Common myeloid progenitor, CD34-positive (primary cell): ENCODE measurements at places on chromosomes 2 and 18.

GRCh38 chr2:170339322-170339721 is 161.4 kb downstream of the MYO3B start:
- no peak for DNase-seq

DNA sequence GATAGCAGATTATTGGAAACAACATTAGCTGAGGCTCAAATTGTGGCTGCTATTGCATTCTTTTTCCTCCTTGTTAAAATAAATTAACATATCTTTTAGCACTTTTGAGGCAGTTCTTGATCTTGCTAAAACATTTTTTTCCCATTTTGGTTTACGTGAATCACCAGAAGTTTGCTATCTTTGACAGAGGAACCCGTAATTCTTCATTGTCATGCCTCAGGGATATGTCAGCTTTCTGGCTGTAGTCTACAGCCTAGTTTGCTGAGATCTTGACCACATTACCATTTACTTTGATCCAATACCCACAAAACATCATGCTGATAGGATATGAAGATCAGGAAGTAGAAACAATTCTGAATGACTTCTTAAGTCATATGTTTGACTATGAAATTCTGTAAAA is 25.1 kb upstream of the FANCL start:
- DNase-seq: no peak

DNA sequence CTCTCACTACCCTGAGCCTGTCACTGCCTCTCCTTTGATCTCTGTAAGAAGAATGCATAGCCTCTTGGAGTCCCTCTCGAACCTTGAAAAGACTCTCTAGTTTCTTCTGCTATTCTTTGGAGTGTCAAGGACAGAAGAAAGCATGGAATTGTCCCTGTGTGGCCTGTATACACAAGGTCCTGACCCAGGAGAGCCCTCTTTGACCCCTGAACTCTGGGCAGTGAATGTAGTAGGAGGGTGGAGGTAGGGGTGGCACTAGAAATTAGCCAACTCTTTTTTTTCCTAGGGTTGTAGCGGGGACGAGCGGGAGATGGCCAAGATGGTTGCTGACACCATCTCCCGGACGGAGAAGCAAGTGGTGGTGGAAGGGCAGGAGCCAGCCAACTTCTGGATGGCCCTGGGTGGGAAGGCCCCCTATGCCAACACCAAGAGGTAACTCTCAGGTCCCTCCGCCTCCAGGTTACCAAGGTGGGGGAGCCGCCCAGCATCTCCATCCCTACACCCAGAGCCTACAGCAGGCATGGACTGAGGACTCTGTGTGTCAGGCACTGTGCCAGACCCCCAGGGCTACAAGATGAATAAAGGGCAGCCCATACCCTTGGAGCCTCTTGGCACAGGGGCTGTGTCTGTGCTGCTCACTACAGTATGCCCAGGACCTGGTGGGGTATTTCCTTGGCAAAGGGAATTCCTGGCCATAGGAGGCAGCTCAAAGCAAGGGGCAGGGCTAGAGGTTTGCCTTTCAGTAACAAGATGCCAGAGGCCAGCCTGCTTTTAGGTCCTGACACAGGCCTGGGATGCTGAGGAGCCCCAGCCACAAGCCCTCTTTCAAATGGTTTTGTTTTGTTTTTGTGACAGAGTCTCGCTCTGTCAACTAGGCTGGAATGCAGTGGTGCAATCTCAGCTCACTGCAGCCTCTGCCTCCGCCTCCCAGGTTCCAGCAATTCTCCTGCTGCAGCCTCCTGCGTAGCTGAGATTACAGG is 16.4 kb downstream of the VIL1 start:
- no peak for DNase-seq

DNA sequence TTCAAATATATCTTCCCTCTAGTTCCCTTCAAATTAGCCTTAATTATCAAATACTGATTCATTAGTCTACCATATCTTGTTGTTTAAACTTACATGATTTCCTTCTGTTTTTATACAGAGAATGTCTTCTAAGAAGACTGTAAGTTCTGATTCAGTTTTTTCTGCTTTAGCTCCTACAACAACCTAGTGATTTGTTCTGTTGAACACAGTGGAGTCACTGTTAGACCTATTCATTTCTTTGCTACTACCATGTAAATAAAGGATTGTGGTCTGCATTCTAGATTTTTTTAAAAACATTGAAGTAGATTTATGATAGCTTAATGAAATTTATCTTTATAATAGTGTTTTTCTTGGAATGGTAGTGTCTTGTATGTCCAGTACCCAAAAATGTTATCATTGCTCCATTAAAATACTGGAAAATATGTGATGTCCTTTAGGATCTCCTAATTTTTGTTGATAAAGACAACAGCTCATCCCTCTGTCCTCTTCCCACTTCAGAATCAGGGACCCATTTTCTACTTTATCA is 146.4 kb downstream of the MBD5 start:
- no peak for DNase-seq

DNA sequence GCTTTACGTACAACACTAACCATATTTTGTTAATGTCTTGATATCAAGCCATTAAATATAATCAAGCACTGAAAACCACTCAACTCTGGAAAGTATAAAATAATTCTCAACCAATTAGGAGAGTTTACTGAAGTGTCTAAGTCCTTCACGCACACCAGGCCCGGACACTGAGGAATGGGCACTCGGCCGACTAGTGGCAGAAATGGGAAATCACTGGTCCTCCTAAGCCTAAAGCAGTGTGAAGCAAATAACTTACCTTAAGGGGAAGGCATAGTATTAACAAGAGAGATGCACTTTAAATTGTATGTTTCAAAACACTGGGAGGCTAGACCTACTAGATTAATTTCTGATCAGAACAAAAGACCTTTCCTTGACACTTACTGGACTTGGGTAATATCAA is 45.7 kb downstream of the FAM210A start:
- peak; percentile 39 for DNase-seq

- DNase-seq: peak; percentile 69
Observed at GRCh38 chr2:231104115-231104713, 20.6 kb downstream of the HTR2B start.

DNA sequence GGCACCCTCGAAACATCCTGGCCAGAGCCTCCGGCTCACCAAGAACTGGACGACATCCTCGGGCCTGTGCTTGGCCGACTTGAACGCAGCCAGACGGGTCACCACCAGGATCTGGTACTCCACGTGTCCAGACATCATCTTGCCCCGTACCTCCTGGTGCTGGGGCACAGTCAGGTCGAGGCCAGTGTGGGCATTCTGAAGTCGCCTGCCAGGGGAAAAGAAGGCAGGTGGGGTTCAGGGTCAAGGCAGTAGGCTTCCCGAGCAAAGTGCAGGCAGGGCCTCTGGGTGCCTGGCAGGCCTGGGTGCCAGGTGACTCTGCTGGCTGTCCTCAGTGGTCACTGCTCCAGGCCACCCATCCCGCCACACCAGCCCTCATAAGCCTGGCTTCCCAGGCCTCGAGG is 5.6 kb downstream of the HS1BP3 start:
- no peak for DNase-seq

- DNase-seq: no peak
Observed at GRCh38 chr2:238134393-238134785, 4.1 kb upstream of the KLHL30 start.

GRCh38 chr2:232447091-232447620 is 8.8 kb upstream of the ALPI start:
- no peak for DNase-seq

DNA sequence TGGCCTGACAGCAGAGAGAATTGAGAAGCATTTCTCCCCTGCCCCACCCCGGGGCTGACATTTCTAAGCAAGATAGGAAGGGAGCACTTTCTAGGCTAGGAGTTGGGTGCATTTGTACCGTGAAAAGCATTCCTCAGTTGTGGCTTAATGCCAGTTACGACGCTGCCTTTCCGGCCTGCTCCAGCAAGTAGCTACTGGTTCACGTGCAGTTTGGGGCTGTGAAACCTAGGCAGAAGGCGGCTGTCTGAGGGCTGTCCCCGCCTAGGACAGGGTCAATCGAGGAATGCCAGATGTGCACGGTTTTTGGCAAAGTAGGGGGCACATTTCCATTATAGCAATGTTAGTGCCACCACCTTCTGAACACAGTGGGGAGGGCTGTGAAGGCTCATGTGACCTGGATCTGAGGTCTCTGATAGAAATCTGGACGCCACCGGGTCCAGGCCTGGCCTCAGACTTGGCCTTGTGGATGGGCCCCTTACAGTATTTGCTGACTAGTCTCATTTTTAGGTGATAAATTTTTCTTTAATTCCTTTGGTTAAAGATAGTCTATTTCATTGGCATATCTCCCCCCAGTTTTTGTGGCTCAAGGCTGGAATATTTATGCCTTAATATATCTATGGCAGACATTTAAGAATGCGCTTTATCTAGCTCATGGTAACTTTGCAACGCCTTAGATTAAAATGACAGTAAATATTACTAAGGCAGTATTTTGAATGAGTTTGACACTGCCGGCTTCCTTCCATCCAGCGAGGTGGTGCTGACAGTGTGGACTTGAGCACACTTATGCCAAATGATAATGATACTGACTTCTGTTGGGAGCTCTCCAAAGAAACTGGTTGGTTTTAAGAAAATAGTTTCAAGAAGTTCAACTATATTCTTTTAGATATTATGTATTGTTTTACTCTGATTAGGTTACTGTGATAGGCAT is 78.7 kb downstream of the LPIN1 start:
- DNase-seq: no peak

DNA sequence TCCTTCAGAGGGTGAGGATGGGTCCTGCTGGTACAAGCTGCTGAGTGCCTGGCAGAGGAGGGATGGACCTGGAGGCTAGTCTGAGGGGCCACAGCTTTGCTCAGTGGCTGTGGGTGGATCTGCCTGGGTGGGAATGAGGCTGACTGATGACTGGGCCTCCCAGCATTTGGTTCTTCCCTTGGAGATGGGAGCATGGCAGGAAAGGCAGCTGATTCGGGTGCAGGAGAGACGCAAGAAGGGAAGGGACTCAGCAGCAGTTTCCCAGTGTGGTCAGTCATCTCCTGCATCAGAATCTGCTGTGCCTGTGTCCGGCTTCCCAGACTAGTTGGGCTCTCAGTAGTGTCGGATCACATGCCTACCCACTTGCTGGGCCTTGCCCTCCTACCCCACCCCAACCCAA is 7.3 kb downstream of the WIPF1 start:
- no peak for DNase-seq

- DNase-seq: peak; percentile 43
Observed at GRCh38 chr18:64119916-64120315, 29.0 kb downstream of the LINC00305 start.

DNA sequence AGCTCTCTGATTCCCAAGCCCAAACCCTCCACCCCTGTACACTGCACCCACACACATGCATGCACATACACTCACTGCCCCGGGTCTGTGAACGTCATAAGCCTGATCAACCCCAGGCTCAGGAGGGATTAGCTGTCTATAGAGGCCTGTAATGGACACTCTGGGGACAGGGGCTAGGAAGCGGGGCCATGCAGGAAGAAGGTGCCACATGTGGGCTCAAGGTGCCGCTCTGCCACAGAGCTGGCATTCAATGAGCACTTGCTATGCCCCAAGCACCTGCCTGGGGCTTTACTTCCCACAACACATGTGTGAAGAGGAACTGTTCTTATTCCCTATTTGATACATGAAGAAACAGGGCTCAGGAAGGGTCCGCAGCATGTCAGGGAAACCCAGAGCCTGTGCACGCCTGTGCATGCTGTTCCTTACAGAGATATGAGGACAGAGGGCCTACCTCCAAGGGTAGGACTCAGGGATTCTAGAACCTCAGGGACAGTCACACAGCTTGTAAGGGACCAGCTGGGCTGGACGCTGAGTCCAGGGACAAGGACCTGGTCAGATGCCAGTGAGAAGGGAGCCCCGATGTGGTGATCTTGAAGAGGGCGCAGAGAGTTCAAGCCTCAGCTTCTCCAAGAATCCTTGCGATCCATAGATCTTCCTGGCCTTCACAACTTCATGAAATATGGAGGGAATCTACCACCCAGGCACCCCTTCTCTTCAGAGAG is 5.0 kb downstream of the BIN1 start:
- no peak for DNase-seq

- DNase-seq: no peak
Observed at GRCh38 chr2:39664232-39664887, 1.4 kb upstream of the TMEM178A start.

DNA sequence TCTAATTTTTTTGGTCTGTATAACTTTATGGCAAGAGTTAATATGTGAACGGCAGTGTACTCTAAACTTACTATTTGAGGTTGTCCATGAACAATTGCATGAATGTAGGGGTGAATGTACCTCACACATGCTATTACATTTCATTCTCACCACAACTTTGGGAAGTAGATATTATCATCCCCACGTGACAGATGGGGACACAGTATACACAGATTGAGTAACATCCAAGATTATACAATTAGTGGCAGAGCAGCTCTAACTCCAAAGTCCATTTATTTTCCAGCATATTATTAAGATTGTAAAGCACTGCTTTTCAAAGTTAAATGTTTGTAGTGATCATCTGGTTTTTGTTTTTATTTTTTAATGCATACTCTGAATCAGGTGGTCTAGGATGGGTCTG is 622.1 kb upstream of the ZEB2 start:
- DNase-seq: no peak

DNA sequence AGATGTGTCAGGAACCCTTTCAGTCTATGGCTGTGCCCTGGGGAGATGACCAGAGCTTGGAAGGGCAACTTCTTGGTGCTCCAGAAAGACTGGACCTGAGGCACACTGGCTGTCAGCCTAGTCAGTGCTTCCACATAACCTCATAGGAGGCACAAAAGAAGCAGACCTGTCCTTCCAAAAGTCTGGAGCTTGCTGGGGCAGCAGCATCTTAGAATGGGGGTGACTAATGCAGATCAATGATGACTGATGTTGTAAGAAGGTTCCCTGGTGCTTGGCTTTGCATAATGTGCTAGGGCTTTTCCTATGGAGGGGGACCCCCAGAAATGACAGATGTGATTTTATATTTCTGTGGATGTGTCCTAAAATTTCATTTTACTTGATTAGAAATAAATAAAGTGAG is 255.7 kb upstream of the THUMPD2 start:
- DNase-seq: no peak

GRCh38 chr18:59265246-59265973 is 7.8 kb downstream of the RAX start:
- peak; percentile 52 for DNase-seq

DNA sequence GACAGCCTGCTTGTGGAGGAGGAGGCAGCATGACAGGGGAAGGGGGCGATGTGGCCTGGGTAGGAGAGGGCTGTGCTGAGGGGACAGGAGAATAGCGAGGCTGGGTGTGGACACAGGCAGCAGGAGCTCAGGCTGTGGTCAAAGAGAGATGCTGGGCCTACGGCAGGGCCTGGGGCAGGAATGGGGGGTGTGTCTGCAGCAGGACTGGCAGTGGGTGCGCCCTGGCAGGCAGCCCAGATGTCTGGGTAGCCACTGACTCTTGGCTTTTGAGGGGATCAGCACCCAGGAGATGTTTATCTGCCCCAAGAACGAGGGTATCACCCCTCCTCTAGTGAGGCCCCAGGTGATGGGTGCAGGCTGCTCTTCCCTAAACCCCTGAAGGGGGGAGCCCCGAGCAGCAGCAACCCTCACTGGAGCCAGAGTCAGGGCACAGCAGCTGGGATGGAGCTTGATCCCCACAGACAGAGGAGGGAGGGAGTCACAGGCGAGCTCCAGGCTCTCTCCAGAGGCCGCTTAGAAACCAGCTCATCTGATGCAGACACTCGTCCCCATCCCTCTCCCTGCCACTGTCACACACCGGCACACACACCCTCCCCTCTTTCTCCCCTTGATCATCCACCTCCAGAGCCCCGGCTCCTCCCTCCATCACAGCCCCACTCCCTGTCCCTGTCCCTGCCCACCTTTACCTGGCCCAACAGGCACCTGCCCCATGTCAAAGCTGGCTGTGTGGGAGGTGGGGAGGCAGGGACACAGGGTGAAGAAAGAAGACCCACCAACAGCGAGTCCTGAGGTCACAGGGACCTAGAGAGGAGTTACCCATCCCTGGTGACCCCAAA is 29.8 kb upstream of the TNS1 start:
- no peak for DNase-seq
